Right ventricle myocardium inferior (tissue), 1 donor: ENCODE measurements at places on chromosomes 11 and 22.

DNA sequence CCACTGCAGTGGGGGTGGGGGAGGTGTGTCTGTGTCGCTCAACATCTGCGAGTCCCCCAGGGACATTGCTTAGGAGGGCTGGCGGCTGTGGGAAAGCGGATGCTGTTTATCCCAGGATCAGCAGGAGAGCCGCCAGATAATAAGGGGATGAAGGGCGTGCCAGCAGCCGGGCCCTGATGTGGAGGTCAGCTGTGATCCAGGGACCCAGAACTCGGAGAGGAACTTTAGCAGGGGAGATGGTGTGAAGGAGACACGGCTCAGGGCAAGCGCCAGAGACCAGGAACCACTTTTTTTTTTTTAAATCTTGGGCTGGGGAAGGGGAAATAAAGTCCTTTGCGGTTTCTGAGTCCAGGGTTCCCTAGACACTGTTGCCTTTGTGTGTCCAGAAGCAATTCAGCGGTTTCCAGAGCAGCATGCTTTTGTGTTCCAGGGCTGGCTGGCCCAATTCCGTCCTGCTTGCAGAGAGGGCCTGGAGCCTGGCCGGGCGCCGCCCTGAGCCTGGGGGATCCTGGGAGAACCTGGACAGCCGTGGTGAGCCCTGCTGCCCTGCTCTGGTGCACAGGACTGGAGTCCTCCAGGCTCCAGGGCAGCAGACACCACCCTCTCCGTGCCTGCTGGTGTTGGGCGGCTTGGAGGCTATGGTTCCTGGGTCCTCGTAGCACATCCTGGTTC lies at the start of gene GRAMD4:
Gene GRAMD4, plus strand, starts transcription at position 557 of the 672 bp plus-strand sequence. CDS start 6,414 bp downstream, outside the sequence.
- DNase-seq = peak; percentile 83

- no peak for DNase-seq
Measured at GRCh38 chr22:37930270-37930951, 23.0 kb downstream of the C22orf23 start.

GRCh38 chr11:120208001-120208441 lies 2.8 kb upstream of the OAF start:
- DNase-seq = peak; percentile 44

GRCh38 chr22:17974703-17975372 lies 49.5 kb downstream of the MICAL3 start:
- DNase-seq = no peak

DNA sequence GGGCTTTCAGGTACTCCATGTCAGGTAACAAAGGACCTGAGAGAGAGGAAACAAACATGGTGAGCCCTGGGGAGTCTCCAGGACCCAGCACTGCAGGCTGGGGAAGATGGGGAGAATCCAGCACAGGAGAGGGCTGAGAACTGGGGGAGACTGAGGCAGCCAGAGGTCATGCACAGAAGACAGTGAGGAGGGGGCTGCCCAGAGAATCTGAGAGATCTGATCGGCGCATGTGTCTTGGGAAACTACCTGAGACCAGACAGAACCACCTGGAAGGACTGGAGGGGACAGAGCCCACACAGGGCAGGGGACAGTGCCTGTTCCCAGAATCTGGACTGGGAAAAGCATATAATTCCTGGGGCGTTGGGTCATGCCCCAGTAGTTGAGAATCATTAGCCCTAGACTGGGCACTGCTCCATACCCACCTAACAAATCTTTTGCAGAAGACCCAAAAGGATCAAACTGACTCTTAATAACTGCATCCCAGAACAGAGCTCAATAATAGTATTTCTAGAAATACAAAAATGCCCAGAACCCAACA lies 20.0 kb upstream of the COMT start:
- DNase-seq = no peak

- DNase-seq = no peak
Measured at GRCh38 chr11:30431127-30431814, 108.4 kb downstream of the ARL14EP start.
